MV-4-11 (cell line): ENCODE measurements at places on chromosomes 13 and 19.

- DNase-seq = no peak
Measured at GRCh38 chr13:107665926-107666458, 549.3 kb downstream of the LIG4 start.

DNA sequence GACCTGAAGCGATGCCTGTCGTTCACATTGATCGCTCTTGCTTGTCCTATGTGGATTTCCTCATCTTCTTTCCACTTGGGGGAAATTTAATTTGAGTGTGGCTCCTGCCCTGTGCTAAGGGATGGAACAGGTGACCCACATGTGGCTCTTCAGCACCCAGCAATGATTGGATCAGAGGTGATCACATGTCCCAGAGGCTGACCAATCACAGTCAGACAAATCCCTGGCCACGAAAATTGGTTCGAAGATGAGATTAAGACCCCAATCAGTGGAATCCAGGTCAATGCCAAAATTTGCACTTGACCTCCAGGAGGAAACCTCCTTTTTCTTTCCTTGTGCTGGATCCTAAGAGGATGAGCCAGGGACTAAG, 23.7 kb downstream of the AMER2 start:
- no peak for DNase-seq

- DNase-seq = no peak
Measured at GRCh38 chr19:49749055-49749716, 13.9 kb downstream of the TSKS start.

DNA sequence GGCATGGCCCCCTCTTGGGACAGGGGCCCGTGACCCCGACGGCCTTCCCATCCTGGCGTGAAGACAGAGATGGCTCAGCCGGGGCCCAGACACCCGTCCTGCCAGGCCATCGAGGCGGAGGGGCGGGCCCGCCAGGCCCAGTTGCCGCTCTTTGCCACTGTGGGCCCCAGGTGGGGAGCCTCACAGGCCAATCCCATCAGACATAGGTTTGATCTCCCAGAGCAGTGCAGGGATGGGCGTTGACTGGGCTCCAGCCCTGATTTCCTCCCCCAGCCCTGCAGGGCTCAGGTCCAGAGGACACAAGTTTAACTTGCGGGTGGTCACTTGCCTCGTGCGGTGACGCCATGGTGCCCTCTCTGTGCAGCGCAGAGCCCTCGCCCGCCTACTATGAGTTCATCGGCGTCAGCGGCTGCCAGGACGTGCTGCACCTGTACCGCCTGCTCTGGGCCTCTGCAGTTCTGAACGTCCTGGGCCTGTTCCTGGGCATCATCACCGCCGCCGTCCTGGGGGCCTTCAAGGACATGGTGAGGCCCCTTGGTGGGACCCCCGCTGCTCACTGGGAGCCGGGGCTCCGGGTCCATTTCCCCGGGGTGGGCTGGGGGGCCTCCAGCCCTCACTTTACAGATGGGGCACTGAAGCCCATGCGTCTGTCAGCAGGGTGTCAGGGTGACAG, 42.4 kb downstream of the TMEM255B start:
- DNase-seq = no peak

GRCh38 chr19:53771144-53771543, 53.0 kb downstream of the NLRP12 start:
- no peak for DNase-seq

- no peak for DNase-seq
Measured at GRCh38 chr13:44218501-44219240, 155.0 kb upstream of the SERP2 start.

GRCh38 chr13:65937251-65937650, 1292.9 kb downstream of the PCDH9 start:
- DNase-seq = no peak

DNA sequence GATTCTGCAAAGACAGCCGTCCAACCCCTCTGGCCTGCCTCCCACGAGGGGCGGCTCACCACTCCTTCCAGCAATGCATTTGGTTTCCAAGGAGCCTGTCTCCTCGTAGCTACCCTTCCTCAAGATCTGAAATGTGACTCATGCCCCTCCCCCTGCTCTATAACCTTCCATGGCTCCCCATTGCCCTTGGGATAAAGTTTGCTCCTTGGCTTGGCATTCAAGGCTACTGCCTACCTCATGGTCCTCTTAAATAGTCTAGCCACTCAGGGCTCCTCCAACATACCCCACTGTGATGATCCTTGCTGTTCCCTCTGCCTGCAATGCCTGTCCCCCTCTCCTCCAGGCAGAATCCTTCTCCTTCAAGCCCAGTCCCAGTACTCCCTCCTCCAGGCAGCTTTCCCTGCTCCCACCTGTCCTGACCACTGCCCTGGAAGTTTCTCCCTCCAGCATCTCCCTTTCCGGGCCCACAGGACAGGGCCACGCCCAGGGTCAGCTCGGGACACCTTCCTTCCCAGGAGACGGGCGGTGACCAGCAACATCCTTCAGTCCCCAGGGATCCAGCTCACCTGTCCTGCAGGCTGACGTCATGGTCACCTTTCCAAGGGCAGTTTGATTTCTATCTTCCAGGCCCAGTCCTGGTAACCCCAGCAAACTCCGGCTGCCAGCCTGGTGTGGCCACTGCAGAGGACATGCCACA, 19.2 kb upstream of the SEMA6B start:
- DNase-seq = no peak

- DNase-seq = no peak
Measured at GRCh38 chr13:78228211-78228610, 309.6 kb upstream of the EDNRB start.

GRCh38 chr19:5155586-5156210, 184.9 kb downstream of the PTPRS start:
- no peak for DNase-seq

- DNase-seq = no peak
Measured at GRCh38 chr19:5107432-5108122, 138.7 kb downstream of the KDM4B start.

DNA sequence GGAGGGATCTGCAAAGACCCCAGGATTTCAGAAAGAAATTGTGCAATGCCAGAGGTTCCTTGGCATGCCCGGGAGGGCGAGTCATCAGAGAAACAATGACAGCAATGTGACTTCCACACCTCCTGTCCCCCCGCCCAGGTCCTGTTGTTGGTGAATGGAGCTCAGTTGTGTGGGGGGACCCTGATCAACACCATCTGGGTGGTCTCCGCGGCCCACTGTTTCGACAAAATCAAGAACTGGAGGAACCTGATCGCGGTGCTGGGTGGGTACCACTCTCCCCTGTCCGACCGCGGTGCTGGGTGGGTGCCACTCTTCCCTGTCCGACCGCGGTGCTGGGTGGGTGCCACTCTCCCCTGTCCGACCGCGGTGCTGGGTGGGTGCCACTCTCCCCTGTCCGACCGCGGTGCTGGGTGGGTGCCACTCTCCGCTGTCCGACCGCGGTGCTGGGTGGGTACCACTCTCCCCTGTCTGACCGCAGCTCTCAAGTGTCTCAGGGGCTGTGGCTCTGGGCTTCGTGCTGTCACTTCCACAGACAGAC, 5.2 kb upstream of the F10 start:
- no peak for DNase-seq

- no peak for DNase-seq
Measured at GRCh38 chr19:57818378-57818777, 3.7 kb upstream of the ZNF552 start.

DNA sequence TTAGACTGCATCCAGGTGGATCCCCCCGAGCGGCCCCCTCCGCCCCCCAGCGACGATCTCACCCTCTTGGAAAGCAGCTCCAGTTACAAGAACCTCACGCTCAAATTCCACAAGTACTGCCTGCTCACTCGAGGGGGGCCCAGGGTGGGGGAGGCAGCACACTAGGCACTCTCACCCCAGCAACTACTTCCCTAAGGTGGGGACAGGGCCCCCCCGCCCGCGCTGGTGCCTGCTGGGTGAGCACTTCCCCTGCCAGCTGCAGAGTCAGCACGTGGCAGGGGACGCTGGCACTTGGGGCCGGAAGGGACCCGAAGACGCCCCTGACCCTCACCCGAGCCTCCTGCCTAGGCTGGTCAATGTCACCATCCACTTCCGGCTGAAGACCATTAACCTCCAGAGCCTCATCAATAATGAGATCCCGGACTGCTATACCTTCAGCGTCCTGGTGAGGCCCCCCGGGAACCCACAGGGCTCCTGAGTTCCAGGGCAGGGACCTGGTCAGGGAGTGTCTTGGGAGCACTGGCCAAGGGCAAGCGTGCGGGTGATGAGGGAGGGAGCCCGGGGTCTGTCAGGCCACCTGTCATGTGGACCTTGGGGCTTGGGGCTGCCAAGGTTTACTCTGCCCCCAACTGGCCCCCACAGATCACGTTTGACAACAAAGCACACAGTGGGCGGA, 5.2 kb downstream of the MCOLN1 start:
- DNase-seq = no peak

- DNase-seq = peak; percentile 64
Measured at GRCh38 chr13:20901668-20902437, 693 bp downstream of the XPO4 start.

GRCh38 chr19:49718511-49718910, 27.6 kb downstream of the CPT1C start:
- DNase-seq = no peak

DNA sequence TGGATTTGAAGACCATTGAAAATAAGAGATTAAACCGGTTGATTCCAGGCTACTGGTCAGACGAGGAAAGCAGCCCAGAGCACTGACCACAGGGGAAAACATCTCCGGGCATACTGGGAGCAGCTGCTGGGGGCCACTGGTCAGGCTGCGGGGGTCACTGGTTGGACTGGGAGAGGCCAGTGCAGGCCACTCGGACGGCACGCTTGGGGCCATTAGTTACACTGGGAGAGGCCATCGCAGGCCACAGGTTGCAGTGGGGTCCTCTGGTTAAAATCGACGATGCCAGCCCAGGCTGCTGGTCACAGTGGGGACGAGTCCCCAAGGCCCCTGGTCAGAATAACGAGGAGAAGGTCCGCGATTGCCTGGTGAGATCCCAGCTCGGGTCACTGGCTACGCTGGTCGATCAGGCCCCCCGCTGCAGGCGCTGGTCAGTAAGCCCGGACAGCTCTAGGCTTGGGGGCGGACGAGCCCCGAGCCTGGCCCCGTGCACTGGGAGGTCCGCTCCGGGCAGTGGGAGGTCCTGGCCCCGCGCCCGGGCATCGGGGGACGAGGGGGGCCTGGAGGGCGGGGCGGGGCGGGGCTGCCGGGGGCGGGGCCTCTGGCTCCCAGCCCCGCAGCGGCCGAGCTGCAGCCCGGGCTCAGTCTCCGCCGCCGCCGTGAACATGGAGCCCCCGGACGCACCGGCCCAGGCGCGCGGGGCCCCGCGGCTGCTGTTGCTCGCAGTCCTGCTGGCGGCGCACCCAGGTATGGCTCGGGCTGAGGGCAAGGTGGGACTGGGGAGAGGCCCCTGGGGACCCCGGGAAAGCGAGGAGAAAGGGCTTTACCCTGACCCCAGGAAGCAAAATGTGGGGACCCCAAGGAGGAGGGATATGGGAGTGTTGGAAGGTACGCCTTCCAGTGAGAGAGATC, at the start of gene BCAM:
BCAM (plus strand) TSS at position 641 of the 909 bp plus-strand sequence; CDS start at position 663, 22 bp downstream.
- DNase-seq = no peak

DNA sequence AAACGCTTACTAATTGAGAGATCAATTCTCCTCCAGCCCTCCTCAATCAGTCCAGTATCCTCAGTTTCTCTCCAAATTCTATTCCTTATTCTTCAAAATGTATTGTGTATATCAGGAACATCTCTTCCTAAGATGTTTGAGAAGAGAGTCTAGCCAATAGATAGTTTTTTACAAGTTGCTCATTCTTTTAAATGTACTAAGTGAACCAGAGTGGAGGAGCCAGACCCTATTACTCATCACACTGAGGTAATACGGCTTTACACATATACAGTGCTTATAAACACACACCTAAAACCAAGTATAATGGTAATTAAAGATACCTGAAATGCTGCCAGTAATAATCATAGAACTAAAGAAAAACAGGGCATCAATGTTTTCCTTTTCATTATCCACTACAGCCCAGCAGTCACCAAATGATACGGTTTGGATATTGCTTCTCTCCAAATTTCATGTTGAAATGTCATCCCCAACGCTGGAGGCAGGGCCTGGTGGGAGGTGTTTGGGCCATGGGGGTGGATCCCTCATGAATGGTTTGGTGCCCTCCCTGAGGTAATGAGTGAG, 45.2 kb upstream of the HMGB1 start:
- DNase-seq = no peak

DNA sequence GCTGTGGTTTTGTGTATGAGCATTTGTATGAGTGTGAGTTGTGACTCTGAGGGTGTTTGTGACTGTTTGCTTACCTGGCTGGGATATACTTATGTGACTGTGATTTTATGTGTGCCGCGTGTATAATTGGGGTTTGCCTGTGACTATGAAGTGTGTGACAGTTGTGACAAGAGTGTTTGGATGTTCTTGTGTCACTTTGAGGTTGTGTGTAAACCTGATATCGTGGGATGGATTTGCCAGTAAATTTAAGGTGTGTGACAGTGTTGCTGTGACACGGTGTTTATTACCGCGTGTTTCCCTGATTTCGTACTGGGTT, 442 bp downstream of the ZNF420 start:
- no peak for DNase-seq

- DNase-seq = no peak
Measured at GRCh38 chr19:46015687-46016425, 7.0 kb downstream of the PGLYRP1 start.

- DNase-seq = no peak
Measured at GRCh38 chr13:22700246-22700887, 480.4 kb upstream of the SGCG start.
